ENCODE measurements at places on chromosomes 3 and 15.

DNA sequence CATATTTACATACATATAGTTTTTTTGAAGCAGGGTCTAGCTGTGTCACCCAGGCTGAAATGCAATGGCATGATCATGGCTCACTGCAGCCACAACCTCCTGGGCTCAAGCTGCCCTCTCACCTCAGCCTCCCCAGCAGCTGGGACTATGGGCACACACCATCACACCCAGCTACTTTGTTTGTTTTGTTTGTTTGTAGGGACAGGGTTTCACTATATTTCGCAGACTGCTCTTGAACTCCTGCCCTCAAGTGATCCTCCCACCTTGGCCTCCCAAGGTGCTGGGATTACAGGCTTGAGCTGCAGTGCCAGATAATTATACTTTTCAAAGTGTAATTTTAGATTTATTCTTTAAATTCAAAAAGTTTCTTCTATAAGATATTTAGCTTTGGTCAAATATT, 10.2 kb downstream of the GTF2A2 start:
- no peak for DNase-seq

DNA sequence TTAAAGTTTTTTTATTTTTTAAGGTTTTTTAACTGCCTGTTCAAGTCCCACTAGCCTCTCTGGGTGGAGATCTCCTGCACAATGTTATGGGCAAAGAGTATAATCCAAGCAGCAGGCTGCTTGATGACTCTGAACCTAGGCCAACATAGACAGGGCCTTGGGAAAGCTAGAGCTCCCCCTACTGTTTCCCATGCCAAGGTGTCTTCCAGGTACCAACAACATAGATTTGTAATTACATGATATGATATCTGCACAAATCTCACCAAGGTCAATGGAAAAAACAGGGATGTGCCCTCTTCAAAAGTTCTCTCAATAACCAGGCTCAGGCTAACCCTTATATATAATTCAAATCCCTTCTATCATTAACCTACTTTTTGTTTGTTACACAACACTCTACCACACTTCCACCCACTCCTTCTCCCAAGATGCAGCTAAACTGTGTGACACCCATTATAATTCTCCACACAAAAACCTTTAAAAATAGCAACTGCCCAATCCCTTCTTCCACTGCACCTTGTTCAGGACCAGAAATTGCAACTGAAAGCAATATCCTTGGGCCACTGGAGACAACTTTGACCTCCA, 43.8 kb downstream of the RBM15B start:
- DNase-seq = peak; percentile 36

- DNase-seq = no peak
These were observed 71.9 kb upstream of the THSD4 start for GRCh38 chr15:71043373-71043772.

- no peak for DNase-seq
These were observed 279.4 kb upstream of the TLE3 start for GRCh38 chr15:70376929-70377691.

DNA sequence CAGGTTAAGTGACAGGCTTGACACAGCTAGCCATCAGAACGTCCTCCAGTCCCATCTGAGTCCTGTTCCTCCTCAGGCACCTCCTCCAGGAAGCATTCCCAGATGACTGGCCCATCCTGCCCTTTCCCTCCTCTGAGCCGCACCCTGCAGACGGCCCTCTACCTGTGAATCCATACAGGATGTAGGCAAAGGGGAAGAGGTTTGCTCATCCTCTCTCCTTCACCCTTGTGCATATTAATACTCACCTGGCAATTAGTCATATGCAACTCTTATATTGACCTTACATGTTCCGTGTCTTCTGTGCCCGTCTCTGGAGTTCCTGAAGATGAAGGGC, 61.9 kb downstream of the SMAD3 start:
- no peak for DNase-seq

GRCh38 chr3:165505657-165506056, 309.5 kb upstream of the SLITRK3 start:
- DNase-seq = no peak

DNA sequence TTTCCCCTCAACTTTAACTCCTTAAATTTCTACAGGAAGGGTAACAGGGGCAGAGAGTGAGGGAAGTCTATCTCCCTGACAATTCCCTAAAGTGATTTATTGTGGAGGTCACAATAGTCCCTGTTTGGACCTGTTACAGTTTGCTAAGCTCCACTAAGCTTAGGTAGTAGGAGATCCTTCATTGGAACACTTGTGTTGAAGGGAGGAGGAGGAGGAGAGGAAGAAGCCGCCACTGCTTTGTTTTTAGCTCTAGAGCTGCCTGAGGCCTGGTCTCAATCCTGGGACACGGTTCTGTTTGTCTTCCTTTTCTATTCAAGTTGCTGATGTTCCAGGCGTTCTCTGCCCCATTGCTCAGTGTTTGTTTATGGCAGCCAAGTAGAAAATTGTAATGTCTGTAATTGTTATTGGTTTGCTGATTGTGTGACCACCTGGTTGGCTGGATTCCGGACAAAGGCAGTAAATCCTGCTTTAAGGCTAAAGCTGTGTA, 48.4 kb downstream of the HES1 start:
- DNase-seq = no peak

GRCh38 chr15:93253681-93254080, 164.7 kb upstream of the RGMA start:
- no peak for DNase-seq

- DNase-seq = no peak
These were observed 459.4 kb downstream of the GBE1 start for GRCh38 chr3:81302045-81302444.

- no peak for DNase-seq
These were observed 25.6 kb downstream of the CPOX start for GRCh38 chr3:98567666-98568270.

- no peak for DNase-seq
These were observed 5.8 kb downstream of the HEXA start for GRCh38 chr15:72369964-72370363.

DNA sequence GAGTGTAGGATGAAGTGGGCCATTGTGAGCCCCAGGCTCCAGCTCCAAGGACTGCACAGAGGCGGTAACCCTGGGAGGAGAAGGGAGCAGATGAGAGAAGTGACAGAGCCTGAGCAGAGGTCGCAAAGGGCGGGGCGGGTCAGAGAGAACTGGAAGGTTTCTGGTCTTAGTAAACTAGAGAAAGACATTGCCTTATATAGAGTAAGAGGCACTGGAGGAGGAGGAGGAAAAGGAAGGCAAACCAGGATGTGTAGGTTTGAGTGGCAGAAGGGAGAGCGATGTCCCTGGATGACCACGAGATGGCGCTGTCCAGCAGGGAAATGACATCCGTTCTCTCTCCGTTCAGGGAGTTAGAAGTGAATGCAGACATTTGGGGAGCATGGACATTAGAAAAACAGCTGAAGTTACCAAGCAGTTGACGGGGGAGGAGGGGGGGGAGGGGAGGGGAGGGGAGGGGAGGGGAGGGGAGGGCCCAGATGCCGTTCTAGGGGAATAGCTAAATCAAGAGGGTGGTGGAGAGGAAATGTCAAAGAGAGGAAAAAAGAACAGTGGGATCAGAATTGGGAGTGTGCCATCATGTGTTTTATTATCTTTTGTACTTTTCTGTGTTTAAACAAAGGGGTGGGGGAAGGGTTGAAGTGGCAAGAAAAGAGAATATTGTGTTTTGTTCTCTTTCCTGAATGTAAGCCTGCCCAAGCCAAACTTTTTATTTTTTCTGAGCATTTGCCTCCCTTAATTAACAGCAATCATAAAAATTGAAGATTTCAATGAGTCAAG, 48.8 kb downstream of the STARD5 start:
- DNase-seq = peak; percentile 83

DNA sequence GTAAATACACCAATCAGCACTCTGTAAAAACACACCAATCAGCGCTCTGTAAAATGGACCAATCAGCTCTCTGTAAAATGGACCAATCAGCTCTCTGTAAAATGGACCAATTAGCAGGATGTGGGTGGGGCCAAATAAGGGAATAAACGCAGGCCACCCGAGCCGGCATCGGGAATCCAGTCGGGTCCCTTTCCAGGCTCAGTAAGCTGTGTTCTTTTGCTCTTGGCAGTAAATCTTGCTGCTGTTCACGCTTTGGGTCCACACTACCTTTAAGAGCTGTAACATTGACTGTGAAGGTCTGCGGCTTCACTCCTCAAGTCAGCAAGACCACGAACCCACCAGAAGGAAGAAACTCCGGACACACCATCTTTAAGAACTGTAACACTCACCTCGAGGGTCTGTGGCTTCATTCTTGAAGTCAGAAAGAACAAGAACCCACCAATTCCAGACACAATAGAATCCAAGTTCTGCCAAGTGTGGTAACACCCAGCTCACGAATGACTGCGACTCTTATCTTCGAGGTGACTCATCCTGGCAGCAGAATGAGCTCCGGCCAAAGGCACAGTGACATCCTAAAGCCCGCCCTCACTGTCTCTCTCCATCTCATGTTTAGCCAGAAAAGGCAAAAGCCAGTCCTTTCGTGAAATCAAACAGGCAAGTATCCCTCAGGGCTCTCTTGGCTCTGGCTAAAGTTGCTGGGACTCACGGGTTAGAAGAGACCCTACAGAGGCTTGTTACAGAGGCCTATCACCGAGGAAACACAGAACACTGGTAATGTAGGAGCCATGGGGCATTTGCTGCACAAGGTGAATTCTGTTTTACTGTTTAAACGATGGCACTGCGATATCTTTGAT, 155.2 kb downstream of the FAM43A start:
- DNase-seq = no peak

- DNase-seq = no peak
These were observed 294.2 kb upstream of the THBS1 start for GRCh38 chr15:39286706-39287105.

DNA sequence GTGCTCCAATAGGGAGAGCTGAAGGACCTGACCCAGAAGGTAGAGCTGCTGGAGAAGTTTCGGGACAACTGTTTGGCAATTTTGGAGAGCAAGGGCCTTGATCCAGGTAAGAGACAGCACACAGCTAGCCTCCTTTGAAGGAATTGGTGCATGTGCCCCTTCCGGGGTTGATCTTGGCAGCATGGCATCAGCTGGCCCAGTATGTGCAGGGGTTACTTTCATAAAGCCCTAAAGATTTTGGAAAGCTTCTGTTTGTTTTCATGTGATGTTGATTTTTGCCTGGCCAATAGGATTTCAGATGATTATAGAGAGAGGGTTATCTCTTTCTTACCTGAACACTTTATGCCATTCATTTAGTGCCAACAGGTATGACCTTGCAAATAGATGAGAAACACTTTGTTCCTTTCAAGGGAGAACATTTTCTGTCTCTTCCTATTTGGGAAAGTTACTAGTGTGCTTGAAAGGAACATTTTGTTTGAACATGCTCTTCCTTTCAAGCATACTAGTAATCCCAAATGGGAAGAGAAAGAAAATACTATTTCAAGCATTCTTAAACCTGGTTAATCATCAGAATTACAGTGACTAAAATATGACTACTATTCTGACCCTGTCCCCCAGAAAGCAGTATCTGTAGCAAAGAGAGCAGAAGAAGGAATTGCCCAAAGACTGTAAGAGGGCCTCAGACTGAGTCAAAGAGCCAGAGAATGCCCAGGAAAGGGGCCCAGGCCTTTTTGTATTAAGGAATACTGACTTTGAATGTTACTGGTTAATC, 7.5 kb downstream of the KNSTRN start:
- no peak for DNase-seq

DNA sequence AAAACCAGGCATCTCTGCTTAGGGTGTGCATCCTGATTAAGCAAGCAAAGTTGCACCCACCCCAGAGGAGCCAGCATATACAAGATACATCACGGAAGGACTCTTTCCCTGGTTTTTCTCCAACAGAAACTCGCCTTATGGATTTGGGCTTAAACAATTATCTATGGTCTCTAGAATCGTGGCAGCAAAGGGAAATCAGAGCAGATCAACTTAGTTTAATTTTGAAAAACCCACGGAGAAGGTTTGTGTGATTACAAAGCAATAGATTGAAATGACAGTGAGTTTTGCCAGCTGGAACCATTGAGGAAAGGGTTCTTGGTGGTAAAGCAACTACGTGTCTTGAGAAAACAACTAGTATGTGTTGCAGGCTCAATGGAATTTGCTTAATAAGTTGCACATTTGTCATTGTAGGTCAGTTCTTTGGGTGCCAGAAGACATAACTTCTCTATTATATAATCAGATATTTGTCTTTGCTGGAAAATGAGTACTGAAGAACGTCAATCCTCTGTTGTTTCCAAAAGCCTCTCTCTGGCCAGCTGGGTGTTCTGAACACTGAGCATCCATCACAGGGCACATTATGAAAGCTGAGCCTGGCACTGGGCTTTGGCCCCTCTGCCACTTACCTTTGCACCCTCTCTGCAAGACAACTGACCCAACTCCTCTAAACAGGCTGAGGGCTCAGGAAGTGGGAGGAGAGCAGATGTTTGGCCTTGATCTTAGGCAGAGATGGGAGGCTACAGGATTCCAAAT, 75.7 kb upstream of the FBN1 start:
- no peak for DNase-seq

DNA sequence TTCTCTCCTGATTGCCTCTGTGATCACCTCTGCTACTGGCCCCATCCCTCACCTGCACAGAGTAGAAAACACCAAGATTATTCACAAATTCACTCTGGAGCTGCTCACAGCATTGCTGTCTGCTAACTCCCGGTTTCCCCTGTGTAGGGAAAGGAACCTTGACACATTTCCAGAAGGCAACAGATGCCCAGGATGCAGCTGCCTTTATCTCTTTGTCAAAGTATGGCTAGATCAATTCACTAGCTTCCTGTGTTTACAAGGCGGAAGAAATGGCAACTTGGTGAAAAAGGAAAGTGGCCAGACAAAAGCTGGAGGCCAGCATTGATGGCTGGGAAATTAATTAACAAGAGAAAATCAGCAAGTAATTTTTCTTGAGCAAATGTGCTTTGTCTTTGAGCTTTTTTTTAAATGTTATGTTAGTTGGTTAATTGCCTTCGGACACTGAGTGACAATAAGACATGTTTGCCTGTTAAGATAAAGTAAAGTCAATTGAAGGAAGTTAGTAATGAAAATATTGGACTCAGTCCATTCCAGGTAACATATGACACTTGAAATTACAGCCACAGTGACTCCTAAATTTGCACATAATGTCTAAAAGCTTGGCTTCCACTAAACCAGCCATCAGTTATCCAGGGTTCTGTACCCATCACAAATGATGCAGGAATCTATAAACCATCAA, 394.6 kb upstream of the IL12A start:
- DNase-seq = no peak

GRCh38 chr3:188471723-188472122, 317.8 kb downstream of the LPP start:
- no peak for DNase-seq

GRCh38 chr3:173745952-173746682, 348.6 kb downstream of the NLGN1 start:
- DNase-seq = no peak

DNA sequence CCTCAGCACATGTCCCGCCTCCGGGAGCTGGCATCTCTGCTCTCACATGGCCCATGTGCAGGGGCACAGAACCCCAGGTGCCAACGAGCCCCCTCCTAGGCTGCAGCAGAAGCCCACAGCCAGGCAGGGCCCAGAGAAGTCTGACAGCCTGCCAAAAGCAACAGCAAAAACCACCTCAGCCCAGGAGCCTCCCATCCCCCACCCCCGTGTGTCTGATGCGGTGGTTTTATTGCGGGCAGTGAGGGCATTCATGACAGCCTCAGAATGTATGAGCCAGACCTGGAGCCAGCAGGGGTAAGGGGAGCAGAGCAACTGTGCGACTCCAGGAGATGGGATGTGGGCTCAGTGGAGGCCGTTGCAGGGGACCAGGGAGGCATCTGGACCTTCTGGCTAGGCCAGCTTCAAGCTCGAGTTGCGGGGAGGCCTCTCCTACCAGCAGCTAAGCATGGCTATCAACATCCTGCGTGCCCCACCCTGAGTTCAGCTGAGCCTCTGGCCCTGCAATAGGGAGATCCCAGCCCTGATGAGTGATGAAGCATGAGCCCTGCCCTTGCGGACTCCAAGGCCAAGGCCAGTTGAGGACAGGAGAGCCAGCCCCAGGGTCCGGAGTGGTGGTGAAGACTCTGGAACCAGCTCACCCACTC, 52.5 kb downstream of the CYP11A1 start:
- peak; percentile 46 for DNase-seq

Measured in activated gamma-delta T cell treated with Interleukin-2 at 50 U/mL for 16 hours (primary cell).